Esophagus muscularis mucosa (tissue), 4 donors: ENCODE measurements at places on chromosomes 2 and 18. TPM values are rescaled to one million over a fixed set of nuclear protein-coding genes. Genes with fewer than 3 reads are reported as not detected.
A peak's percentile ranks its signal among the peaks of the same experiment; 100 is the strongest.

- DNase-seq, result no peak
These were observed 69.6 kb downstream of the ZNF516 start for GRCh38 chr18:76425146-76426131.

DYNAP gene
- not detected for total RNA-seq

DNA sequence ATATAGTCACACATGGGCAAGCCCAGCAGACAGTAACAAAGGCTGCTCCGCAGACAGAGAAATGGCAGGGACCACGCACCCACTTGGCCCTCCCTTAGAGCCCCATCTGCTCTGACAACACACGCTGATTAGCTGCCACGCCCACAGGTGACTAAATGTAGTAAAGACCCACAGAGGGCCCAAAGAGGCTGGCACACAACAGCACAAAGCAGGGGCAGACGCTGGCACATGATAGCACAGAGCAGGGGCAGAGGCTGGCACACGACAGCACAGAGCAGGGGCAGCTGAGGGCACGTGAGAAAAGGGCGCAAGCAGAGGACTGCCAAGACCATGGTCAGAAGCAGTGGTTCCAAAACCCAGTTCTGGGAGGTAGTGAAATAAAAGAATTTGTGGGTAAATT lies 10.6 kb downstream of the AFG3L2 start:
- DNase-seq, result no peak

ATP6V1B1 gene
- not detected for total RNA-seq

DNA sequence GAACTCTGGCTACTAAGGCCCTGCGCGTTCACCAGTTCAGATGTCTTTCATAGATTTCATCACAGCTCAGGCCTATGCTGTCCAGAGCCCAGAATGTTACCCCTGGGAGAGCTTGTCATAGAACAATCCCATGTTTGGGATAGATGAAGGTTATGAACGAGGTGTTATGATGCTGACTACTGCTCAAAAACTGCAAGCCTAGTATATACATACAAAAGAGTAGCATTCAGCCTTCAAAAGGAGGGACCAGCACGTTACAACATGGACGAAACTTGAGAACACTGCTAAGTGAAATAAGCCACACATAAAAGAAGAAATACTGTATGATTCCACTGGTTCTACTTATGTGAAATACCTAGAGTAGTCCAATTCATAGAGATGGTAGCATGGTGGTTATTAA lies 401.9 kb downstream of the NBAS start:
- no peak for DNase-seq

DSC1 gene
- total RNA-seq, result not detected

DNA sequence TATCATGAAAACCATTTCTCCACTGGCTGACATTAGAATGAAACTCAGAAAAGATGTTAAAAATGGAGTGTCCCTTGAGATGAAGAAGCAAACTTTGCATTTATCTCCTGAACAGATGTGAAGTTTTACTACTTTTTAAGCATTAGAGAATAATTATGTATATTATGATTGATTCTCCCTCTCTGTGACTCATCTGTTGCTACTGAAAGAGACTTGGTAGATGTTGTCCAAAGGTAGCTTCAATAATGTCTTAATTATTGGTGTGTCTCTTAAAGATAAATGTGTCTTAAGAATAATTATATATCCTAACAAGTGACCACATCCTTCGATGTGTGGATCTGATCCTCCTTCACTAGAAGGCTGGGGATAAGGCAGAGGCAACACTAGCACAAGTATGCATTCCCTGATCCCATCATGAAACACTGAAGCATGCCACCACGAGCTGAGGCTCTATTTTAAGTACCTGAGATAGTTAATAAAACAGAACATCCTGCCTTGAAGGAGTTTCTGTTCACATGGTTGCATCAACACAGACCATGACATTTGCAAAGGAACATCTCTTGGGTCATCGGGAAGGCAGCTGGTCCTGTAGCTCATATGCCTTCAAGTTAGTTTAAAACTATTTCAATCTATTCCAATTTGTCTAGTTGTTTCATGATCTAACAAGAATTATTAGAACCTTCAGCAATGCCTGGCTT lies 15.5 kb downstream of the RND3 start:
- no peak for DNase-seq

DNA sequence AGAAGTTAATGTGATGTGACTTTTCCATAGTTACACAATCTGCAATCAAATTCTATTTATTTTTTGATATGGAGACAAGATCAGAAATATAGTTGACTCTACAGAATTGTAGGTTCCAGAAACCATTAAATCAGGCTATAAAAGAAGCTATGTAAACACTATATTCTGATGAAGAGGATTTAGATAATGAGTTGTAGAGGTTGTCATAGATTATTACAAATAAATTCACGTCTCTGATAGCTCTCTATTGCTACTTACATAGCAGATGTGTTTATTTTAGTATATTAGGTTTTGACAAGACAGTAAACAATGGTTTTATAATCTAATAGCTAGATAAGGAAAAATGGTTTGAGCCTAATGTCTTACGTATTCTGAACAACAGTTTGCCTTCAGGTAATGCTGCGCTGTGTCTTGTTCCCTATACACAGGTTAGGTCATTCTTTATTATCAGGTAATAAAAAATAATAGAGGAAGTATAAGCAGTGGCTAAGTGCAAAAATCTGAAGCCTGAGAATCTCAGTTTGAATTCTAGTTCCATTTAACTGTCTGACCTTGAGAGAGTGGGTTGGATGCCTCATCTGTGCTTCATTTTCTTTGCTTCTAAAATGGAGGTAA lies 93.4 kb downstream of the PPP1R1C start:
- no peak for DNase-seq

GRCh38 chr18:63159590-63159989 lies 160.0 kb downstream of the BCL2 start:
- DNase-seq, result no peak

GRCh38 chr2:135797497-135798274 lies 39.3 kb downstream of the LCT start:
- peak; percentile 92 for DNase-seq

MRPS5 gene
- 42.4 TPM for total RNA-seq

TPO gene
- 7.1 TPM for total RNA-seq

- DNase-seq, result no peak
These were observed 7.8 kb upstream of the TRABD2A start for GRCh38 chr2:84888401-84889276.

CHRND gene
- total RNA-seq, result not detected

DNA sequence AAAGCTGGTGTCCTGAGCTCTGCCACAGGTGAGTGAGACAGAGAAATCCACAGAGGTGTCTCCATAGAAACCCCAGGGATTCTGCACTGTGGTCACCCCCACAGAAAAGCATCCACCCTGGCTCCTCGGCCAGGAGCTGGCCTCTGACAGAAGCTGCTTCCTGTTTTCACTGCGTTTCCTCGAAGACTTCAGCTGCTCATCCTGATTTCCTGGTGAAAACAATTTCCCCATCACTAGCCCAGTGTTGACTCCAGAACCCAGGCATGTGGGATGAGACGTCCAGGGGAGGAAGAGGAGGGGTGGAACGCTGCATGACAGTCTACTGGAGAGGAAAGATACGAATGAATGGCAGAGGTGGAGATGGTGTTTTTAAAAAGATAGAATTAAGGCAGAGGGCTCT lies 60.3 kb upstream of the GPR45 start:
- peak; percentile 68 for DNase-seq

CXCR1 gene
- not detected for total RNA-seq

BCL2 gene
- total RNA-seq, result 34.7 TPM

CELF4 gene
- 1.7 TPM for total RNA-seq

GRCh38 chr2:183459466-183459865 lies 335.2 kb downstream of the NUP35 start:
- no peak for DNase-seq

NEU2 gene
- not detected for total RNA-seq

IL1R1 gene
- total RNA-seq, result 41.5 TPM

GRCh38 chr2:66428986-66429612 lies 5.8 kb upstream of the MEIS1 start:
- no peak for DNase-seq

GRCh38 chr2:196336715-196337114 lies 165.3 kb upstream of the STK17B start:
- DNase-seq, result peak; percentile 26

- DNase-seq, result no peak
These were observed 275.3 kb downstream of the TMX3 start for GRCh38 chr18:68439642-68440041.

- no peak for DNase-seq
These were observed 6.6 kb upstream of the CYP27C1 start for GRCh38 chr2:127226520-127227263.

DNA sequence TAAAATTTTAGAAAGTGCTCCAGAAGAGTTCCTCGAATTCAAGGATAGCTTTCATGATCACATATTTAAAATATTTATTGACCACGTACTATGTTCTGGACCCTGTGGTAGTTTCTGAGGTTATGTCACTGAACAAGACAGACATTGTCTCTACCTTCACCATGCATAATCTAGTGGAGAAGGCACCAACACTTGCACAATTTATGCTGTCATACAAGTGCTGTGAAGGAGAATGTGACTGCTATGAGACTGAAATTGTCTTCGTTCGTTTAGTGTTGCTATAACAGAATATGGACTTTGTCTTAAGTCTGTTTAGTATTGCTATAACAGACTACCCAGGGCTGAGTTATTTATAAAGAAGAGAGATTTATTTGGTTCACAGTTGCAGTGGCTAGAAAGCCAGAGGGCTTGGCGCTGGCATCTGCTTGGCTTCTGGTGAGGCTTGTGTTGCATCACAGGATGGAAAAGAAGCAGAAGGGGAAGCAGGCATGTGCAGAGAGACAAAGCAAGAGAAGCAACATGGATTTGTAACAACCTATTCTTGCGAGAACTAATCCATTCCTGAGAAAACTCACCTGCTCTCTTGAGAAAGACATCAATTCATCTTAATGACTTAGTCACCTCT lies 50.0 kb upstream of the RFX8 start:
- DNase-seq, result peak; percentile 79

DNA sequence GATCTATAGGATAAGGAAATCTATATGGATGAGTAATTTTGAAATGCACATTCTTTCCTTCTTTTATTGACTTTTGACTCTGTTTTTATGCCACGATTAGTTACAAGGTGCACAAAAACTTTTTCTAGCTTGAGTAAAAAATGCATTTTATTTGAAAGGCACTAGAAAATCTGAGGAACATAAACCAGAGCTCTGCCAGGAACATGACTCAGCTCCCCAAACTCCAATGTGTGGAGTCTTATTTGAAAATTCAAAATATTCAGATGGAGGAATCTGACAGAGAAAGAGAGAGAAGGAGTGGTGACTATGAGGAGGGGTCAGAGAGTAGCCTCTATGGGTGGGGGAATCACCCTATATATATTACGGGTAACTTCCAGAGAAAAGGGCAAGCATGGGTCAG lies 231.0 kb downstream of the DCC start:
- no peak for DNase-seq

AGXT gene
- total RNA-seq, result not detected

CFC1 gene
- not detected for total RNA-seq

PTRHD1 gene
- 20.4 TPM for total RNA-seq

- no peak for DNase-seq
These were observed 201.0 kb downstream of the PMAIP1 start for GRCh38 chr18:60100778-60101177.

DNA sequence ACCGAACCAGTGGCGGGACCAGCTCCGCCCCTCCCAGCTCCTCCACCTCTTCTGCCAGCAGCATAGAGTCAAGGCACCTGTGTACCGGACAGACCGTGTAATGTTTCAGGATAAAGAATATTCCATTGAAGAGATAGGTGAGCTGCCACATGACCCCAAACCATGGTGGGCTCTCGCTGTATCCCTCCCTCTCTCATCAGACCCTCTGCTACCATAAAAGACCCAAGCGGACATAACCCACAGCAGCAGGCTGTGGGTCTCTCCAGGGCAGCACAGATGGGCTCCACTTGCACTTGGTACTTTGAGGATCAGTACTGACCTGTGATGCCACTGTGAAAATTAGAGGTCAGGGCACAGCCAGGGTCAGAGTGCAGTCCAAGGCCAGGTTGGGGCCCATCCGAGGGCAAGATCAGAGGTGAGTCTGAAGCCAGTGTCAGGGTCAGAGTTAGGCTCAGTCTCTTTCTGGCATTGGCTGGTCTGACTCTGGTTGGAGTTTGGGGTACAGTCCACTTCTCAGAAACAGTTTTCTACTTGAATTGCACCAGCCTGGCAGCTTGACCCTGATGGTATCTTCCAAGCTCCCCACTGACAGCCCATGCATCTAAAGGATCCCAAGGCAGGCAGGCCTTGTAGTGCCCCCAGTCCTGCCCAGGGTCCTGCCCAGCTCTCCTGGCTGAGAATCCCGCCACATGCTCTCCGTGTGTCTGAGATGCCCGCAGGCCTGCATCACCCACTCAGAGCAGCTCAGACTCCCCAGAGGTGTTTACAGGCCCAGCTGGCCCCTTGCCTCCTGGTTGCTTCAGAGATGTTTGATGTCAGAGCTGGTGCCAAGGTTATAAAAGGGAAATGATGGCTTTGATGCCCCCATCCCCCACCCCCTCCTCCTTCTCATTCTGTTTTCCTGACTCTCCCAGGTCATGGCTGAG lies 212.1 kb downstream of the DYSF start:
- no peak for DNase-seq

DNA sequence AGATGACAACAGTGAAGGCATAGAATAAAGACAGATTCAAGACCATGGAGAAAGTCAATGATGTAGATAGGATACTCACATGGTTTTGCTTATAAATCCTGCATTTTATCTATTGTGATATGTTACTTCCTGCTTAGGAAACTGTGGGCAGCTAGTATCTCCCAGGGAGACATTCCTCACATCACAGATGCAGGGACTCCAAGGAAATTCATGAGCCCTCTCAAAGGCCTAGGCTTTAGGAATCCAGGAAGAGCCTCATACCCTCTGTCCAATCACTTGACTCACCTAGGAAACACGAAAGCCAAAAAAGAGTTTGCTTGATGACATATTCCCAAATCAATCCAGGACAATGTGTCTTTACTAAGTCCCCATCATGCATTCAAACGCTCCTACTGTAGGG lies 247.8 kb upstream of the KLHL29 start:
- no peak for DNase-seq
